ENCODE measurements at places on chromosomes 2 and 18.

- DNase-seq = no peak
Measured at GRCh38 chr2:9690252-9690651, 59.5 kb upstream of the YWHAQ start.

- no peak for DNase-seq
Measured at GRCh38 chr2:44170311-44170717, 1.6 kb downstream of the PPM1B start.

- DNase-seq = no peak
Measured at GRCh38 chr2:22290302-22290701, 1094.7 kb upstream of the KLHL29 start.

DNA sequence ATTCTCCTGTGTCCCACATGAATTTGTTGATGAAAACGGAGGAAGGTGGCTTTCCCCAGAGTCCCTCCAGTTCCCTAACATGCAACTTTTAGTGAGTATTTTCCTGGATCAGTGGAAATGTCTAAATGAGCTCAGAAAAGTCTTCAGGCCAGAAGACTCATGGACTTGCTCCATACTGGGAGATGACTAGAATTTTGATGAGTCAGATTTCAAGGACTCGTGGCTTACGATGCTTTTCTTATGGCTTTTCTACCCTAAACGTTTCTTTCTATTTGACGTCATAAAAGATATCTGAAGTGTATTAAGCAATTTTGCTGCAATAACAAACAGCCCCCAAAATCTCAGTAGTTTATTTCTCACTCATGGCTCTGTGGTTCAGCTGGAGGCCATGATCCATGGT is 397.6 kb downstream of the FBXO15 start:
- DNase-seq = no peak

- no peak for DNase-seq
Measured at GRCh38 chr2:66772618-66773017, 337.7 kb downstream of the MEIS1 start.

- no peak for DNase-seq
Measured at GRCh38 chr18:37720663-37721062, 155.1 kb upstream of the CELF4 start.
